ENCODE measurements at places on chromosomes 2 and 18.

DNA sequence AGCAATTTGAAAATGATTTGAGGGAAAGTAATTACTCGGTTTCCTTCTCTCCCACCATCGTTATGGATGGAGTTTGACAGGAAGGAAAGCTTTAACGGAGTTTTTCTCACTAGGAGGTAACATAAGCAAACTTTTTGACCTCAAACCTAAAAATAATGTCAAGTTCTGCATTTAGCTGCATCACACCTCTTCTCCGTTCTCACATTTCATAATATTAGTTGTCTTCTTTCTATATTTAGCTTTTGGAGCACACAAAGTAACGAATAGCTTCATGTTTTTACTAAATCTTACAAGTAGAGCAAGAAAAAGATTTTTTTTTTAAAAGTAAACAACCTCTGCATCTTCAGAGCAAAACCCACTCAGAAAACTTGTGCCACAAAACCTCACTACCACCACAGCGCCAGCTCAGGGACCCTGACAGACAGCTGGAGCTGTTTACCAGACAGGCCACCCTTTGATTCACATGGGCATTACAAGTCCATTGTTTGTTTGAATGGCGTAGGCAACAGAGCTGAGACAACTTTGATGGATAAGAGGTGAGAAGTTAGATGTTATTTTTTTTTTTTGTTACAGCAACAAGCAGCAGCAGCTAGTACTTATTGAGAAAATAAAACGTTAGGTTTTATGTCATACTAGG, 21.9 kb upstream of the ICOS start:
- DNase-seq: peak; percentile 40

DNA sequence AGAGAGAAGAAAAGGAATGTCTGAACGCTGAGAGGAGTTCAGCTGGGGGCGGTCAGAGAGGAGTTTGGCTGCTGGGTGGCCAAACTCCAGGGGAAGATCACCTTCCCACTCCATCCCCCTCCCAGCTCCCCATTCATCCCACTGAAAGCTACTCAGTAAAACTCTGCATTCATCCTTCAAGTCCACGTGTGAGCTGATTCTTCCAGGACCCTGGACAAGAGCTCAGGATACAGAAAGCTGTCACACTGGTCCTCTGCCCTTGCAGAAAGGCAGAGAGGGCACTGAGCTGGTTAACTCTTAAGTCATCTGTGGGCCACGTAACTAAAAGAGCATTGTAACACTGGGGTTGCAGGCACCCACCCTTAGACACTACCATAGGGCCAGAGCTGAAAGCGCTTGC, 132.1 kb upstream of the ARL4C start:
- DNase-seq: no peak

- DNase-seq: no peak
Measured at GRCh38 chr2:48750128-48750739, 5.3 kb downstream of the LHCGR start.

DNA sequence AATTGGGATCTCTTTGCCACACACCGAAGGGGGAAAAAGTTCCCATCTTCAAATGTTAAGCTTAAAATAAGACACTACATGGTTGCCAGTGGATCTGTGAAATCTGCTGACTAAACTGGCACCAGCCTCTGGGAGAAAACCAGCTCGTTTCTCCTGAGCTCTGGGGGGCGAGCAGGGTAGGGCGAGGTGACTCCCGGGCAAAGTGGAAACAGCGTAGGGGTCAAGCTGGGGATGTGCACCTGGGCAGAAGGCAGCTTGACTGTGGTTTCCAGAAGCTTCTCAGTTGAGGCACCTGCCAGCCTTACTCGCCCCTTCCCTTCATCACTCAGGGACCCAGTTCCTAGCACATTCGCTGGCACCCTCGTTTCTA, 62.8 kb downstream of the SFXN5 start:
- DNase-seq: no peak

DNA sequence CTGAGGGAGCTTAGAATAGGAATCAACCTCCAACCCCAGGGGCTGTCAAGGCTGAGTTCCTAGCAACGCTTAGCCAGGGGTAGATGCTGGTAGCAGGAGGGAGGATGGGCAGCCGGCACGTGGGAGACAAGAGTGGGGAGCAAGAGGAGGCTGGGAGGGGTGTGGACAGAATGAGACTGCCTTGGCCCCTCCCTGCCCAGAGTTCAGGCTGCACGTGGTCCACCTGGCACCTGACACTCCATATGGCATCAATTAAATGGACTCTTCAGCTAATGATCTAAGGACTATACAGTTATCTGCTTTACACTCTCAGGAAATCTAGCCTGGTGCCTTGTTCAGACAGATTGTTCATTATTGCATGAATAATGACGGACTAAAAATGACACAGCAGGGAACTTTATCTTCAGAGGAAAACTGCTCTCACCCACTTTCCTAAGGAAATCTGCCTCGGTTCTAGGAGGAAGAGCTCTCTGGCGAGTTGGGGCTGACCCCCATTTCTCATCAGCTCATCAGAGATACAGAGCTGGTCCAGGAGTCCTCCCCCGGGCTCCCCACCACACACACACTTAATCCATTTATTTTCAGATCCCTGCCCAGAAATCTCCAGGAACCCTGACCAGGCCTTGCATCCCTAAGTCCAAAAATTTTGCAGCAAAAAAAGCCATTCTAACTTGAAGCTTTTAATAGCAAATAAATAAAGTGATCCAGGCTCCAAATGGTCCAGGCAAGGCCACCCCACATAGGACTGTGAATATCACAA, 102.1 kb upstream of the CDC42EP3 start:
- DNase-seq: no peak

DNA sequence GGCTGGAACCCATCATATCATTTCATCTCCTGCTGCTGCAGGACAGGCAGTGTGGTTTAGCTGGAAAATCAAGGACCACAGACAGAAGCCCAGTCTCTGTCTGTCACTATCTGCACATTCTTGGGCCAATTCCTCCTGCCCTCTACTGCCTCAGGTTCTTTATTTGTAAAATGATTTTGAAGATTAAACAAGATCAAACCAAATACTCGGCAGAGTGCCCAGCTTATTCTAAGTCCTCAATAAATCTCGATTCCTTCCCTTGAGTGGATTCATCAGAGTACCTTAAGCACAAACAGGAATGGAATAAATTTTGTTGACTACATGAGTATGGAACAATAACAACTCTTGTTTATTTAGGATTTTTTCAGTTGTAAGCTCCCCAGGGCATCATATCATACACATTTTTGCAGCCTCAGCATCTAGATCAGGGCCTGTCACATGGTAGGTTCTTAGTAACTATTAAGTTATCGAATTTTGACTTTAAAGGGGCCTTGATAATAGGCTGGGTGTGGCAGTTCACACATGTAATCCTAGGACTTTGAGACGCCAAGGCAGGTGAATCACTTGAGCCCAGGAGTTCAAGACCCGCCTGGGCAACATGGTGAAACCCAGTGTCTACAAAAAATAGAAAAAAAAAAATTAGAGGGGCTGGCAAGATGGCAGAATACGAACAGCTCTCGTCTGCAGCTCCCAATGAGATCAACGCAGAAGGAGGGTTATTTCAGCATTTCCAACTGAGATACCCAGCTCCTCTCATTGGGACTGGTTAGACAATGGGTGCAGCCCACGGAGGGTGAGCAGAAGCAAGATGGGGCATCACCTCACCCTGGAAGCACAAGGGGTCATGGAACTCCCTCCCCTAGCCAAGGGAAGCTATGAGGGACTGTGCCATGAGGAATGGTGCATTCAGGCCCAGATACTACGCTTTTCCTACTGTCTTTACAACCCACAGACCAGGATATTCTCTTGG, 11.1 kb downstream of the RHOB start:
- DNase-seq: no peak

DNA sequence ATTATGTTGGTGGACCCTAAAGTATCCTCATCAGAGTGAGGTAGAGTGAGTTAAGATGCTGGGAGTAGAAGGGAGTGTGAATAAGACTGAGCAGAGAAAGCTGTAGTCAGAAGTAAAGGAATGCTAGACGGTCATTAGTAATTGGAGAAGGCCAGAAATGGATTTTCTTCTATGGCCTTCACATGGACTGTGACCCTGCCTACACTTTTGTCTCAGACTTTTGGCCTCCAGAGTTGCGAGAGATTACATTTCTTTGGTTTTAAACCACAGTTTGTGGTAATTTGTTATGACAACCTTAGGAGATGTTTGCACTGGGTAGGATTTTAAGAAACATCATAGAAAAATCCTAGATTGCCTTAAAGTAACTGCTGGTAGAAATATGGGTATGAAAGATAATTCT, 1267.7 kb upstream of the TMEFF2 start:
- no peak for DNase-seq

DNA sequence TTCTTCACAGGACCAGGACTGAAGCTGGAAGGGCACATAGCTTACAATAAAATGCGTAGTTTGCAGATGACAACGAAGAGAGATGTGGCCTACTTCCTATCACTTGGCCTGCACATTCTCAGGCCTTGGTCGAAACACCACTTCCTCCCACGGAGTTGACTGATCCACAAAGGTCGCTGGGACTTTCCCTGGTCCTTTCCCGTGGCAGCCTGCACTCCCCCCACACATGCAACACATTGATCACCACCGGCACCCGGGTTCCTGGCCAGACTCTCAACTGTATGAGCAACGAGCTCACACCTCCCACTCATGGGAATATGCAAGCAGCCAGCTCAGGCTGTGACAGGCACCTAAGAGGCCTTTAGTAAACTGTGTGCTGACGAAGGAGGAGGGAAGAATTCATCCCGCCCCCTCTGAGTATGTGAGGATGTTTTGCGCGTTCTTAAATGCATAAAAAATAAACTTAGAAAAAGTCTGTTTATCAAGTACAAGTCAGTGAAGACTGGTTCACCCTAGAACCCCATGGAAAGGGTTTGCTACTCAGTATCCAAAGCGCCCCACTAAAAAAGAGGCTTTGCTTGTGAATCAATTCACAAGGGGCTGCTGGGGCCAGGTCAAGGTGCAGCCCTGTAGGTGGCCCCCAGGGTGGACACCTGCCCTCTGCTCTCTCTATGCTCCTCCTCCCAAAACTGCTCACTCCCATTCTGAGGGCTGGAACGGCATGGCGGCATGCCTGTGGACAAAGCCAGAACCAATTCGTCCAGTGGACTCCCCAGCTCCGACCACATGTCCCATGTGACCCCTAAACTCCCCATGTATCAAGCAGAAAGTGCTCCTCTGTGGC, 154.3 kb downstream of the EIPR1 start:
- no peak for DNase-seq

GRCh38 chr2:10810202-10811161, 2.1 kb downstream of the PDIA6 start:
- no peak for DNase-seq

DNA sequence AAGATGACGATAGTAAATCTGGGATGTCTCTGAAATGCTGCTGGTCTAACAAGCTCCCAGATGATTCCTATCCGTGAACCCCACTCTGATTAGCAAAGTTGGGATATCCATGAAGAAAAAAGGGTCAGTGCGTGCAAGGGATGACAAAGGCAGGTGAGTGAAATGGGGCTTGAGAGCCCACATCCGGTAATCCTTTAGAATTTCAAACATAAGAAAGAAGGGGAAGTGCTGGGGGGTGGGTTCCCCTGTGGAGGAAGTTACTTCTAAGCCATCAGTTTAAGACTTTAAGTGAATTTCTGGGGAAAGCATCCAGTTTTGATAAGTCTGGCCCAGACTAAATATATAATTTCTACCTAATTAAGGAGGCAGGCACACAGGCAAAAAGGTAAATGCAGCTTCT, 209.5 kb downstream of the DPP10 start:
- DNase-seq: no peak

DNA sequence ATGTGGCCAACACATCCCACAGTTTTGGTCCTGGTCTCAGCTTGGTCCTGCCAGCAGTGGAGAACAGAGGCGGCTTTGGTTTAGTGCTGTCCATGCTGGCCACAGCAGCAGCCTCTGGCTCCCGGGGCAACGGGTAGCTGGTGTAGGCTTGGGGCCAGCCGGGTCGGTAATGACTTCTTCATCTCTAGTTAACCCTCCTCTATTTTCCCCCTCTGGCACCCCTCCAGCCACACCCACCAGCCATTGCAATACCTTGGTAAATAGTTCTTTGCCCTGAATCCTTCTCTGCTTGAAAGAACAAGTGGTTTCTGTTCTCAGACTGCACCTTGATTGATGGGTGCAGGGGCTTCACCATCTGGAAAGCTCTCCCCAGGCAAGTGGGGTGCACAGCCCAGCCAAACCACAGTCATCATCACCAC, 31.7 kb upstream of the ZNF396 start:
- no peak for DNase-seq

GRCh38 chr2:174002679-174003078, 37.5 kb upstream of the SP3 start:
- no peak for DNase-seq

DNA sequence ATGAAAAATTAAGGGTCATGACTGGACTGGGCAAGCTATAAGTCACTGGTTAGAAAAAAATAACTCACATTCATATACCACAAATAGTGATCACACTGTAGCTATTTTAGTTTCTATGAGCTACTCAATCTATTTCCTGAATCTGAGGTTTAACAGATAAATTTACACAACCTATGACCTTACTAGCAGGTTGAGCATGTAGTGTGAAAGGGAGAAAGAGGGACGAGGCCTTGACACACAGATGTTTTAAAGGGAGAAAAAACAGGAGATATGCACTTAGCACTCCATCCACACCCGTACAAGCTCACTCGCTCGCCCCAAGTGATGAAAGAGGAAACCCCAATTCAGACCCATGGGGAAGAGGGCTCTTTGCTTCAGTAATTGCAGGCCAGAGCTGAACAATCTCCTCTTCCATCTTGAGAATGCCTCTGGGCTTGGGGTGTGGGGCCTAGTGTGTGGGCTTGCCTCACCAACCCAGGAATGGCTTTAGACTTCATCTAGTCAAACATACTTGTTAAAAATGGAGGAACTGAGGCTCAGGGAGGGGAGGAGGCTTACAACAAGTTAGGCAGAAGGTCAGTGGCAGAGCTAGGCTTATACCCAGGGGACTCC, 10.7 kb downstream of the CYRIA start:
- no peak for DNase-seq

DNA sequence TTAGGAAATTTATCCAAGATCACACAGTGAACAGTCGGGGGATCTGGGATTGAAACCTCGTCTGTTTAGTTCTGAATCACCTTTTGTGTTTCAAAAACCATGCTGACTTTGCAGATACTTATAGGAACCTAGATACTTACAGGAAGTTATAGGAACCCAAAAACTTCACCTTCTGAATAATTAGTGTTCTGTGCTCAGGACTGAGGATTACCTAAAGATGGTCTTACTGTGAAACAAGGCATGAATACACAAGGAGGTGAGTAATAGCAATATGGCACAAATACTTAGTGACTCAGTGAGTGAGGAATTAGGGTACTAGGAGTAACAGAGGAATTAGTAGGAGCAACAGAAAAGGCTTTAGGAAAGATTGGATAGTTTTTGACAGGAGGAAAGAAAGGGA, 145.5 kb downstream of the LRATD1 start:
- DNase-seq: no peak

- DNase-seq: no peak
Measured at GRCh38 chr2:120443946-120444345, 98.0 kb downstream of the INHBB start.

GRCh38 chr18:48896326-48896874, 54.4 kb downstream of the SMAD7 start:
- DNase-seq: no peak

Data from femur (tissue), 1 donor.